Mesangial cell (primary cell): ENCODE measurements at places on chromosomes 1 and 21. TPM values are rescaled to one million over a fixed set of nuclear protein-coding genes. Genes with fewer than 3 reads are reported as not detected.

SLC37A1 gene
- 7.3 and 13.6 TPM in 2 replicates for total RNA-seq

SETSIP gene
- not detected in 2 replicates for total RNA-seq

PCBP3 gene
- 0.16 and 1.5 TPM in 2 replicates for total RNA-seq

ARF1 gene
- 486 and 543 TPM in 2 replicates for total RNA-seq

CTSE gene
- 0.13 TPM in 1 of 2 replicates, not detected in the other for total RNA-seq

ARHGEF16 gene
- total RNA-seq: 8.6 and 17.7 TPM in 2 replicates

OVAAL gene
- total RNA-seq: not detected in 2 replicates

SELP gene
- total RNA-seq: not detected in 2 replicates

TRABD2B gene
- total RNA-seq: 0.33 and 2.5 TPM in 2 replicates

TIE1 gene
- total RNA-seq: 0.98 and 1.0 TPM in 2 replicates
